Astrocyte of the hippocampus (primary cell): ENCODE measurements at places on chromosomes 6 and 20.
A peak's percentile ranks its signal among the peaks of the same experiment; 100 is the strongest.

- DNase-seq = no peak
Observed at GRCh38 chr6:83578057-83578456, 65.7 kb downstream of the PRSS35 start.

- DNase-seq = no peak
Observed at GRCh38 chr20:9490631-9491030, 23.8 kb upstream of the LAMP5 start.

DNA sequence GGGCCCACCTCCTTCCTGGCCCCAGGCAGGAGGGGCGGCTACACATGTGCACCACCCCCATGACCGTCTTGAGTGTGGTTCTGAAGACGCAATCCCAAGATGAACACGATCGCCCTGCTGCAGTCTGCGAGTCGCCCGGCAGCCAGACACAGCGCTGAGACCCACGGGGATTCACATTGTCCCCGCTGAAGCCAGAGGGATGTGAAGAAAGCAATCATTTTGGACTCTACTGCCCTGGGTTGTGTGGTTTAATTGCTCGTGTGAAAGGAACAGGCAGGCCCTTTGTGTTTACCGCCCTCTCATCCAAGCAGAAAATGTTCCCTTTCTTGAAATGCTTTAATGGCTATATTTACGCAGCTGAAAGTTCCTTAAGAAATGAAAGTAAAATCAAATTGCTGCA is 279.5 kb downstream of the TAF4 start:
- DNase-seq = peak; percentile 34

DNA sequence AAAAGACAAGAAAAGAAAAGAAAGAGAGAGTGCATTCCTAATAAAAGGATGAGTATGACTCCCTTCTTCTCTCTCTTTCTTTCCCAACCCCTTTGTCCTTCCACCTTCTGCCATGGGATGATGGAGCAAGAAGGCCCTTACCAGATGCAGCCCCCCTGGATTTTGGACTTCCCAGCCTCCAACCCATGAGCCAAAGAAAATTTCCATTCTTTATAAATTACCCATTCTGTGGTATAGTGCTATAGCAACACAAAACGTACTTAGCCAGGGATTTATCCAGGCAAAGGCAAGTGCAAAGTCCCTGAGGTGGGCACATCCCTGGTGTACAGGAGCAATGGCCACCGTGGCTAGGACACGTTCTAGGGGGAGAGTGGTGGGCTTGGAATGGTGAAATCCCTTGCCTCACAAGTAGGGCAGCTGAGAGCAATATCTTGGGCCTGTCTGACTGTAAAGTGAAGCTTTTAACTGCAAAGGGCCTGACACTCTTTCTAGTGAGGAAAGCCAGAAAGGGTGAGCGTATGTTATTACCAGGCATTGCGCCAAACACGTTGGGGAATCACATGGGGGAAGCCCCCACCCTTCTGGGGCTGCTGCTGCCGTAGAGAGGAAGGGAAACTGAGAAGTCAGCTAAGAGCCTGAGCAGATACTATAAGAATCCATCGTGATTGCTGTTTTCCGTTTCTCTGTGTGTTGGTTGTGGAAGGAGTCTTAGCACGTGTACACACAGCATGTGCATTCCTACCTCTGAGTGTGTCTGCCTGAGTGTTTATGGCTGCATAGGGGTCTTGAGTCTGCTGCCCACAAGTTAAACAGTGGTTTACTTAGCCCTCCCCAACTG is 50.7 kb upstream of the SIRPA start:
- DNase-seq = peak; percentile 50

- DNase-seq = no peak
Observed at GRCh38 chr6:110233770-110234374, 53.6 kb downstream of the CDC40 start.

DNA sequence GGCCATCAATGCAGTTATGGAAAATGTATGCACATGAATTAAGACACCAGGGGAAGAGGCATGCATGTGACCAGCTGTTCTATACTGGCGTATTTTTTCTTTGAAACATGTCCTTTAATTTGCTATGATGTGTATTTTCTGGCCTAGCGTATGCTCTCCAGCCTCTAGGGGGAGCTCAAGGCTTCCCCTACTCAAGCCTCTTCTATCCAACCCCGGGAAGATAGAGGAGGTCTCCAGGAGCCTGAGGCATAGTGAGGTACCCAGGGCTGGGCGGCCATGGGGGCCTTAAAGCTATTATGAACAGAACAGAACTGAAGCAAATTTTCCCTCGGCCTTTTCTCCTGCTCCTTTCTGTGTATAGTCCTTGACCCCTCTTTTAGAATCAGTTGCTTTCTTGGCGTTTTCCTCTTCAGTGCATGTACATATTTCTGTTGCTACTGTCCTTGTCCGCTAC is 528.9 kb downstream of the MAFB start:
- DNase-seq = peak; percentile 48

GRCh38 chr6:89505847-89506246 is 72.9 kb downstream of the ANKRD6 start:
- DNase-seq = no peak

GRCh38 chr6:165889636-165890403 is 226.8 kb upstream of the PDE10A start:
- DNase-seq = peak; percentile 59

- no peak for DNase-seq
Observed at GRCh38 chr6:37916149-37916548, 96.6 kb downstream of the ZFAND3 start.

- no peak for DNase-seq
Observed at GRCh38 chr6:121993362-121993761, 406.1 kb upstream of the HSF2 start.

- DNase-seq = no peak
Observed at GRCh38 chr20:61044499-61044898, 207.6 kb upstream of the CDH4 start.
